NAMALWA (cell line): ENCODE measurements at places on chromosomes 7 and 10.
A peak's percentile ranks its signal among the peaks of the same experiment; 100 is the strongest.

- DNase-seq = no peak
Measured at GRCh38 chr7:39525926-39526325, 40.3 kb upstream of the YAE1 start.

DNA sequence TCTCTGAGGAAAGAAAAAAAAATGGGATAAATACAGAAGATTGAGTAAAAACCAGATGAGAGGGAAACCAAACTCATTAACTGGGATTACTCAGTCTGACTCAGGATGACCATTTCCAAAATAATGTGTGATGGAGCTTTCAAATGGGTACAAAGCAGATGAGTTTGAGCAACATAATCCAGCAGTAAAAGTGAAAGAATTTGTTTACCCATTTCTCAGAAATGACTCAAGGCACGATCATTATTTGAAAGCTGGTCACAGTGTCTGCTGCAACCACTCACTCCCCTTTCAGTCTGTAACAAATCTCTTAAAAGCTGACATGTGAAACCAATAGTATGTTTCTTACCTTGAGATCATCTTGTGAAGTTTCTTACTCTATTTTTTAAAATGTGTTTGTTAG lies 104.7 kb upstream of the KLF14 start:
- DNase-seq = no peak

DNA sequence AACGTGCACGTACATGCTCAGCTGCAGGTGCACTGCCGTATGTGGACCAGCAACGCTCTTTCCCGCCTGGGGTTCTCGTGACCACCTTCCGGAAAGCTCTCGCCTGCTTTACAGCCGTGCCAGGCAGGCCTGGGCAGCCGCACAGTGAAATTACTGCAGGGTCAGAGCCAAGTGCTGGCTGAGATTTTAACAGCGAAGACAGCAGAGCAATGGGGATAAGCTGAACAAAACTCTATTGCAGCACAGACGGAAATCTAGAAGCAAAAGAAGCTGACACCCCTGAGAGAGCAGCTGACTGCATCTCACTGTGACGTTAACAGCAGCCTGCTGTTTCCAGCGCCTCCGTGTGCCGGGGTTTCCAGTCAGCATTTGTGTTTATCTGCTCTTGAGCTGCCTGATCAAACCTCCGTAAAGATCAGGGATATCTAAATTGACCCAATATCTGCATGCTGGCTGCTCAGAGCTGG lies 179.0 kb downstream of the DIP2C start:
- DNase-seq = no peak

DNA sequence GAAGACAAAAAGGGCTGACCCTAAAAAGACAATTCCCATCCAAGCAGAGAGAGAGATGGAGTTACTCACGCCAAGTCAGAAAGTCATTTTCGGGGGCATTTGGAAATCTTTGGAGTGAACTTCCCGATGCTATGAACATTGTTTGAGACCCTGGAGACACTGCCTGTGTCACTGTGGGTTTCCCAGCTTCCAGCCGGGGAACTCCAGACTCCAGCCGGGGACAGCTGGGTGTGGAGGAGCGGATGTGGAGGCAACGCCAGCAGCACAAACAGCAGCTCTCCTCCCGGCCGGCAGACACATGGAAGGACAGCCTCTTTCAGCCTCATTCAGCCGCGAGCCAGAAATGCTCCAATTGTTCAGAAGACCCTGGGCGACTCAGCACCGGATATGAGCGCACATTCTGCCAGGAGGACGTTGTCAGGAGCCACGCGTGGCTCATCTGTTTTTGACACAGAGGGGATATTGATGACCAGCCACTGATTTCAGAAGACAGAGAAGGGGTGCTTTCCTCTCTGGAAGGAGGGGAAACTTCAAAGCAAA lies 97.6 kb downstream of the PRPF18 start:
- DNase-seq = no peak

DNA sequence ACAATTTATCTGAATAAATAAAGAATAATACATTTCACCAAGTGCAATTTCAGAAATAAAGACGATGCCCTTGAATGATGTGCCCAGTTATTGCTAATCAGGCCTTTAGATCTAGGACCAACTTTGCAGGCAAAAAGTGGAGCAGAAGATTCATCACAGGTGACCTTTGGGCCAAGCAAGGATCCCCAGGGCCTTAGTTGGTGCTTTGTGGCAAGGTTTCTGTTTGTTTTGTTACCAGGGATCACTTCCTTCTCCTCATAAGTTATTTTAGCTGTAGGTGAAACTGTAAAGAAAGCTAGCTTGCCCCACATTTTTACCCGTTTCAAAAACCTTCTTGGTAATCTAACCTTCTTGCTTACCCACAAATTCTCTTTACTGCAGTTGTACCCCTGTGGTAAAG lies 323.2 kb downstream of the NEBL start:
- no peak for DNase-seq

DNA sequence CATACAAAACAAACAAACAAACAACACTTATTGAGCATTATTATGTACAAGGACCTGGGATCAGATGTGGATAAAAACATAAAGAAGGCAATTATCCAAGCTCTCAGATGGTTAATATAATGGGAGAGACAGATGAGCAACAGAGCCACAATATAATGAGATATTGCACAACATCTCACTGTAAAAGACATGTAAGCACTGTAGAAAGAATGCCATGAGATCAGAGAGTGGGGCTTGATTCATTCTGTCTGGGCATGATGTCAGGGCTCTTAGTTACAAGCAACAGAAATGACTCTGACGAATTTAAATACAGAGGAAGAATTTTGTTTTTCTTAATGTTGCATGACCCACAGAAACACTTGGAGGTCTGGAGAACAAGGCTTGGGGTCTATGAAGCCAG lies 164.7 kb upstream of the PLXDC2 start:
- DNase-seq = no peak

DNA sequence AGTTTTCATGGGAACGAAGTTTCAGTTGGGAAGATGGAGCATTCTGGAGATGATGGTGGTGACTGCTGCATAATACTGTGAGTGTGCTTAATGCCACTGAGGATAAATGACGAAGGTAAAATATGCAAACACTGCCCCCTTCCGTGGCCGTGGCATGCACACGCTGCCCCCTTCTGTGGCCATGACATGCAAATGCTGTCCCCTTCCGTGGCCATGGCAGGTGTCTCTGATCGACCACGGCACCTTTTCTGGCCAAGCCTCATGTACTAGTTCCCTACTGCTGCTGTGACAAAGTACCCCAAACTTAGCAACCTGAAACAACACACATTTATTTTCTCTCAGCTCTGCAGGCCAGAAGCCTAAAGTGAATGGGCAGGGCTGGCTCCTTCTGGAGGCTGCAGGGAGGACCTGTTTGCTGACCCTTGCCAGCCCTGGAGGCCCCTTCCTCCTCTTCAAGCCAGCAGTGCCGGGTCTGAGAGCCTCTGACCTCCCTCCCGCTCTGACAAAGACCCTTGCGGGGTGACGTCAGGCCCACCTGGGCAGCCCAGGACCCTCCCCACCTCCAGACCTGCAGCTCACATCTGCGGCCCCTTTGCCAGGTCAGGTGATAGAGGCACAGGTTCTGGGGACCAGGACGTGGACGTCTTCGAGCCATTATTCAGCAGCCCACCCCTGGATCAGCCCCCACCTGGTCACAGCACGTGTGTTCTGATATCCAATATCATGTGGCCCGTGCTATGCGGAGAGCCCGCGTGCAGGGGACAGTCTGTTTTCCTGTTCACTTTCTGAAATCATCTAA lies 82.0 kb downstream of the MICALL2 start:
- DNase-seq = peak; percentile 39

GRCh38 chr10:79097021-79097872 lies 28.5 kb downstream of the ZMIZ1 start:
- no peak for DNase-seq

DNA sequence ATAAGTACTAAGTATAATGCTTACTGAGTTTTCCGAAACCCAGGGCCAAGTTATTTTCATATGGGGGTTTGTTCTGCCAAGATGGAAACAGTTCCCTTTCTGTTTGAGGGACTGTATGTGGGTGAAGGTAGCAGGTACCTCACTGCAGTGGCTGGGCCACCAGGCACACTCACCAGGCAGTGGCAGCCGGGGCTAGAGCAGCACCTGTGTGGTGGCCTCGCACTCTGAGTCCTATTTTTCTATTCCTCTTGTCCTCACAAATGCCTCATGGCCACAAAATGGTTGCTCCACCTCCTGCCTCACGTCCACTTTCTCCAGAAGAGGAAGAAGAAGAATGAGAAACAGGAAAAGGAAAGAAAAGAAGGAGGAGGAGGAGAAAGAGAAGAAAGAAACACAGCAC lies 167.3 kb upstream of the SHH start:
- DNase-seq = no peak

DNA sequence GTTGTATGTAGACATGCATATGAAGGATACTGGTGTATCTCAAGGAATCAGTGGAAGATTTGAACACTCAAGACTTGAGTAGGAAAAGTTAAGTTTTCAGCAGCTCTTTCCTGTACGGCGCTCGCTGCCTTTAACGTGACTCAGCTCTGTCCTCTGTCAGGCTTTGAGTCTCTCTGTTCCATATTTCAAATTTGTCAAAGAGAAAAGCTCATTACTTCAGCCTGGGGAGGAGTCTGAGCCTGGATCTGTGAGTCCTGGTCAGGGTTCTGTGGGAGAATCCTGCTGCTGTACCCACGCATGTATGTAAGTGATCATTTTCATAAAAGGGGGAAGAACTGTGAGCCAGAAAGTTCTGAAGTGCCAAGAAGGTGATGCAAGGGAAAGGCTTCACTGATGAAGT lies 13.8 kb upstream of the MPP7 start:
- DNase-seq = no peak

- no peak for DNase-seq
Measured at GRCh38 chr7:33774762-33775523, 130.4 kb upstream of the BMPER start.

DNA sequence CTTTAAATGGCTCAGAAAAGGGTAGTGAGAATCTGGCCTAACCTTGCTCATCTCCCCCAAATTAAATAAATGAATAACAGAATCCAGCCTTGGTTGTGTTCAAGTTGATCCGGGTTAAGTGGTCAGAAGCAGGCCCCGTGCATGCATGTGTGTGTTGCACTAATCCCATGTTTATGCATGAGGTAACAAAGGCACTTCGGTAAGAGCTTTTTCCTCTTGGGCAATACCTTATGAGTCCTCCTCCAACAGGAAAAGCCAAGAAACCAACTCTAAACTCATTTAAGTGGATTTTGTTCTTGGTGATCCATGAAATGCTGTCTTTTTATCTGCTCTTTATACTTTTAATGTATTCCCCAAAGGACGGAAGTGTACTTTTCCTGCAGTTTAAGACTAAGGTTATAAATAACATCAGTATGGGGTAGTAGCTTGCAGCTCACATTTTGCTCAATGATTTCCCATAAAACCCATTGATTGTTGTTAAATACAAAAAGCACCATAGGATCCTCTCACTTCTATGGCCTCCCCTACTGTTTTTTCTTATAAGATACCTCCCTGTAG lies 104.9 kb upstream of the YAE1 start:
- no peak for DNase-seq

- peak; percentile 28 for DNase-seq
Measured at GRCh38 chr10:84204122-84204521, 9.8 kb downstream of the CDHR1 start.

GRCh38 chr10:48806342-48806741 lies 121.7 kb downstream of the WDFY4 start:
- no peak for DNase-seq

- DNase-seq = peak; percentile 33
Measured at GRCh38 chr10:6409971-6410643, 170.0 kb downstream of the PRKCQ start.

- DNase-seq = no peak
Measured at GRCh38 chr7:24922099-24922773, 57.7 kb downstream of the OSBPL3 start.

- DNase-seq = no peak
Measured at GRCh38 chr7:35185908-35186731, 67.8 kb downstream of the TBX20 start.

- no peak for DNase-seq
Measured at GRCh38 chr10:106424054-106424453, 740.5 kb downstream of the SORCS1 start.

- no peak for DNase-seq
Measured at GRCh38 chr10:51301644-51302043, 227.4 kb downstream of the PRKG1 start.

GRCh38 chr10:24438800-24439199 lies 229.9 kb downstream of the KIAA1217 start:
- DNase-seq = no peak

DNA sequence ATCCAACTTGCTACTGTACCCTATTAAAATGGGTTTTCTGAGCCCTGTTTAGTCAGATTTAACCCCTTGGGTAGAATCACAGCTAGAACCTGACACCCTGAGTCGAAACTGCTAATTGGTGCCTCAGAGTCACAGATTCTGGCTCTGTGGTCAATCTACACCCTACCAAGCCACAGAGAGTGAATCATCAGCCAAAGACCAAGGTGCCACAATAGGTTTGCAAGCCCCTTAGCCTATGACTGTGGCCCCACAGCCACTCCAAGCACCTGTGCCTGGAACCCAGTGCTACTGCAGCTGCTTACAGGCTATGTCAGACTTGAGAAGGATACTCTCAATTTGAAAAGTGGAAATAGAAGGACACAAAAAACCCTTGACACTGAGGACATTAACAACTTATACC lies 202.8 kb upstream of the KCND2 start:
- DNase-seq = no peak

DNA sequence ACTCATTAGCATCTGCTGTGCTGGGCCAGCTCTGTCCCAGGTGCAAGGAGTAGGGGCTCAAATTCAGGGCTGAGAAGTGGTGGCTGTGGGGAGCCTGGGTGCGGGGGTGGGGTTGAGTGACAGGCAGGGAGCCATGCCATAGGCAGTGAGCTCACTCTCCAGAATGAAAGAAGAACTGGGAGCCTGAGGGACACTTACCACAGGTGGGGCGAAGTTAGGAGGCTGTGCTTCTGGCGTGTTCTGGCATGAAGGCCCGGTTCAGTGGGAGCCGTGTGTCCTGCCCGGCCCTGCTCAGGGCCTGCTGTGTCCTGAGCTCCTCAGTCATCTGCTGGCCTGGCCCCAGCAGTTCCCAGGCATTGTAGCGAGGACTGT lies 62.5 kb downstream of the MKI67 start:
- peak; percentile 68 for DNase-seq

DNA sequence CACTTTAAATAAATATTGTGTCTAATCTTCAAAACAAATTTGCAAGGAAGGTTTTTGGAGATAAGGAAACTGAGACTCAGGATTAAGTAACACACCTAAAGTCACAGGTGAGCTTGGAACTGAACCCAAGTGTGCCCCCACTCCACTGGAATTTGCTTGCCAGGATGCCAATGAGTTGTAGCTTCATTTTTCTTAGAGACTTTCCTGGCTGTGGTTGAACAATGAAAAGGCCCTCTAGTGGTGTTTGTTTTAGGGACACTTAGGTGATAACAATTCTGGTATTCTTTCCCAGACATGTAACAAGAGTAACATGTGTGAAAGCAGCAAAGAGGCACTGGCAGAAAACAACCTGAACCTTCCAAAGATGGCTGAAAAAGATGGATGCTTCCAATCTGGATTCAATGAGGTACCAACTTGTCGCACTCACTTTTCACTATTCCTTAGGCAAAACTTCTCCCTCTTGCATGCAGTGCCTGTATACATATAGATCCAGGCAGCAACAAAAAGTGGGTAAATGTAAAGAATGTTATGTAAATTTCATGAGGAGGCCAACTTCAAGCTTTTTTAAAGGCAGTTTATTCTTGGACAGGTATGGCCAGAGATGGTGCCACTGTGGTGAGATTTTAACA lies 1.5 kb downstream of the IL6 start:
- peak; percentile 78 for DNase-seq
